HuH-7 (cell line): ENCODE measurements at places on chromosomes 7 and 10.

DNA sequence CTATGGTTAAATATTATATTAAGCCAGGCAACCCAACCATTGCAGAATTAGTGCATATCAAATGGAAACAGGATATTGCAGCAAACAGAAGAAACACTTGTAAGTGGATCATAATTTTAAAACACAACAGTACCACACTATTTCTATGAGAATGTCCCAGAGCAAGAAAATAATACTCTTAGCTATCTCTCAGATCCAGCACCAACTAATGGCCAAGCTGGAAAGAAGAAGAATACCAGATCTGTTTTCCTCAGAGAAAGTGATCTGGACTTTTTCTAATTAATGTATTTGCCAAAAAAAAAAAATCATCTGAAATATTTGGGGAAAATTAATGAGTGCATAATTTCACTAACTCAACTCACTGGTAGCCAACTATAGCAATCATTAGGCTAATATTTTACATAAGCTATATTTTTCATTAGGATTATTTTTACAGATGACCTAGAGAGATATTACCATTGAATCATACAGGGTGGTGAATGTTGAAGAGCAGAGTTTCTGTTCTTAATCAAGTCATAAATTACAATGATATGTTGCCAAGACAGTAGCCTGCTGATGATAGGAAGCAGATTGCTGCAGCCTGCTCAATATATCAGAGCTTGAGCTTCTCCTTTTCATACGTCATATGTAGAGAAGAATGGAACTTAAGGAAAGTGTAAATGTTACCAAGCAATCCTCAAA lies 995.4 kb upstream of the LRRN3 start:
- DNase-seq: no peak

- no peak for DNase-seq
Measured at GRCh38 chr10:27258838-27259812, 18.5 kb upstream of the ACBD5 start.

GRCh38 chr10:114541081-114541796 lies 116.8 kb downstream of the ABLIM1 start:
- DNase-seq: no peak

DNA sequence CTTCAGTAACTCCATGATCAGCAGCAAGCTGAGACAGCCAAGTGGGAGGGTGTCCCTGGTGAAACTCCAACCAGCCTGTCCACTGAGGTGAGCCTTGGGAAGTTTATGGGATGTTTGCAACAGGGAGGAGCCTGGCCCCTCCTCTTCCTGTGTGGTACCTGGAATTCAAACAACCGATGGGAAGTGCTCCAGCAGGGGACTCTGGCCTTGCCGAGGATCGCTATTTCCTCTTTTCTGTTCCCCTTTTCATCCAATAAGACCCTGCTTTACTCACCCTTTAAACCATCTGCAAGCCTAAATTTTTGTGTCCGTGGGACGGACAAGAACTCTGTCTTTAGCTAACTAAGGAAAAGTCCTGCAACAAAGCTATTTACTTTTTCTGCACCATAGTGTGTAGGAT lies 491.1 kb upstream of the ZMIZ1 start:
- DNase-seq: no peak

- DNase-seq: no peak
Measured at GRCh38 chr7:149782682-149783345, 9.4 kb upstream of the ZNF467 start.

DNA sequence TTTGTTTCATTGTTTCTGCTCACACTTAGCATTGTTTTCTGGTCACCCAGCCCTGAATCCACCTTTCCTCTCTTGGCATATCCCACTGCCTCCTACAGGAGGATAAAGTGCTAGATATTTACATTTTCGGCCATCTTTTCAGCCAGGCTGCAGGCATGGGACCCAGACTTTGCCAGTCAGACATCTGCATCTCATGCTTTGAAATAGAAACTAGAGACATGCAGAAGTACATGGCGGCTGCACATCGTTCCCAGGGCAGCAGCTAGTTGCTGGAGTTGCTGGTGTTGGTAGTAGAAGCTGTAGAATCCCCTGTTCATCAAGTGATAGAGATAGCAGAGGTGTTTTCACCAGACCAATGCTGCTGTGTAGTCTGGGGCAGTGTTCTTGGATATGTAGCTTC lies 18.7 kb downstream of the STAMBPL1 start:
- DNase-seq: no peak

GRCh38 chr7:80089366-80089765 lies 45.3 kb upstream of the GNAI1 start:
- DNase-seq: no peak
